ENCODE measurements at places on chromosomes 5 and 9.

DNA sequence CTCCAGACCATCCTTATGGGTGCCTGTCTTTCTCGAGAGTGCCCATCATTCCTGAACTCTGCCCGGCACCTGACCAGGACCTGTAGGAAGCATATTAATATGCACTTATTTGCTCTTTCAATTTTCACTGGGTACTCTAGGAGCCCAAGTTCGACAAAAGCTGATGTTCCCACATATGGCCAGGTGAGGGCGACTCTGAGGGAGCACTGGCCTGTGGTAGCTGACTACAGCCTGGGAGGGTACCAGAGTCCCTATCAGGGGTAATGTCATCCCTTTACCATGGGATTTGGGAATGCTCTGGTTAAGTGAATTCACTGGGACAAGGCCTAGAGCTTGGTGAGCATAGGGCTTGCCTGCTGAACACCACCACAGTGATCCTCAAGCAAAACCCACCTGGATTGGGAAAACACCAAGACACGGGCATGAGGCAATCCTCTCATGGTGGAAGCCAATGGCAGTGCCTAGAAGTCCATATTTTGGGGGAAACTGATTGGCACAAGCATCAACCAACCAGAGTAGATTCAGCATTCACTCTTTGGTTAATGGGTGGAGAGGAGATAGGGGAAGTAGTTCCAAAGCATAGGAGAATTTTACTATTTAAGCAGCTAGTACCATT lies 112.2 kb downstream of the MTX3 start:
- peak; percentile 60 for DNase-seq

- DNase-seq = no peak
Observed at GRCh38 chr9:15531380-15531779, 20.6 kb upstream of the PSIP1 start.

DNA sequence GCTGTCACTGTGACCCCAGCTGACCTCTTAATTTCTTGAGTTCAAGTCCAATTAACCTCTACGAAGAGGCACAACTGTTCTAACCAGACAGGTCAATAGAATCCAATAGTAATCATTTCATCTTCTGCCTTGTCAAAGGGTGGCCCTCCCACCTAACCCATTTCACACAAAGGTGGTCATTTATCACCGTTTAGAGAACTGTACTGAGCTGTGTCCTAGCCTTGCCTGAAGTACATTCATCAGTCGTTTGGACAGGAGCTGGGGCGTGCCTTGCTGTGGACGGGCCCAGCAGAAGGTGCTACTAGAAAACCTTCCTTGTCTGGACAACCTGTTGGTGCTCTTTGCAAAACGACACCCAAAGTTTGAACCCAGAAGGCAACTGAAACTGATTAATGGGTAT lies 605.4 kb downstream of the ISL1 start:
- no peak for DNase-seq

DNA sequence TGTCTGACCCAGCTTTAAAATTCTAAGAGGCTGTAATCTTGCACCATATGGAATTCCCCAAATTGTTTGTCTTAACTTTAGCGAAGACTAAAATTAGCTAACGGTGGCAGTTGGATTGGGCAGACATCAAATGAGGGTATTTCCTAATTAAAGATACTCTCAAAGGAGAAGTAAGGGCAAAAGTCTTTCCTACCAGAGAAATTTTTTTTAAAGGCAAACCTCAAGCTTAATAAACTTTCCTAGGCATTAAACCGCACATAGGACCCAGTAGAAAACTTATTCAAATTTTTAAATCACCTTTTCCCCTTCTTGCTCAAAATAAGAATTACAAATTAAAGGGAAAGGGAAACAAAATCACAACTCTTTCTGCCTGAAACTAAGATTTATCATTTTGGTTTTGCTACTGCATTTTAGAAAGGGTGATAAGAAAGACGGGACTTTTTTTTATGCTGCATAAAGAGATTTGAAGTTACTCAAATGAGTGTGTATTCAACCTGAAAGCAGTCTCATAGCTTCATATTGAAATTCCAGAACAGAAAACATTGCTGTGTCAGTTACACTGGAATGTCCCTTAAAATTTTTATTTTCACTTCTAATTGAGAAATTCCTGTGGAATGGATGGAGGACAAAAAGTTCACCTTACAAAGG lies 189.1 kb upstream of the PTGER4 start:
- no peak for DNase-seq

GRCh38 chr5:125484742-125485641 lies 738.6 kb upstream of the ZNF608 start:
- DNase-seq = no peak

DNA sequence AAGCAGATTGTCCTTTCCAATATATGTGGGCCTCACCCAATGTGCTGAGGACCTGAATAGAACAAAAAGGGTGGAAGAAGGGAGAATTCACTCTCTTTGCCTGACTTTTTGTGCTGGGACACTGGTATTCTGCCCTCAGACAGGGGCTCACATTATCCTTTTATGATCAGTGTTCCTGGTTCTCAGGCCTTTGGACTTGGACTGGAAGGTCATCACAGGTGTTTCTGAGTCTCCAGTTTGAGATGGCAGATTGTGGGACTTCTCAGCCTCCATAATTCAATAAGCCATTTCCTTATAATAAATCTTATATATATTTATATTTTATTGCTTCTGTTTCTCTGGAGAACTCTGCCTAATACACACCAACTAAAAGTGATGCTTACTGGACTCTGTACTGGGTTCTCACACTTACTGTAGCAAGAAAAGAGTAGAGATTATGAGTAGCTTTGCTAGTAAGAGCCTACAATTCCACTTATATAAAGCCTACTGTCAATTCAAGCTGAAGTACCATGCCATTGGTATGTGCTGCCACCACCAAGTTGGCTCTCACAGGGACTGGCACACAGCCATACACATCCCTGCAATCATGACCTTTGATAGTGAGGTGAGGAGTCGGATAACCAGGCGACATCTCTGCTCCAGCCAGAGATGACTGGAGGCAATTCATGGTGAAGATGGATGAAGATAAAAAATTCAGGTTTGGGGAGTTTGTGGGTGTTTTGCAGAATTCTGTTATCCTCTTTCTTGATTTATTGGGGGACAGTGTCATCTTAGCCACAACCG lies 130.7 kb upstream of the NR3C1 start:
- no peak for DNase-seq

DNA sequence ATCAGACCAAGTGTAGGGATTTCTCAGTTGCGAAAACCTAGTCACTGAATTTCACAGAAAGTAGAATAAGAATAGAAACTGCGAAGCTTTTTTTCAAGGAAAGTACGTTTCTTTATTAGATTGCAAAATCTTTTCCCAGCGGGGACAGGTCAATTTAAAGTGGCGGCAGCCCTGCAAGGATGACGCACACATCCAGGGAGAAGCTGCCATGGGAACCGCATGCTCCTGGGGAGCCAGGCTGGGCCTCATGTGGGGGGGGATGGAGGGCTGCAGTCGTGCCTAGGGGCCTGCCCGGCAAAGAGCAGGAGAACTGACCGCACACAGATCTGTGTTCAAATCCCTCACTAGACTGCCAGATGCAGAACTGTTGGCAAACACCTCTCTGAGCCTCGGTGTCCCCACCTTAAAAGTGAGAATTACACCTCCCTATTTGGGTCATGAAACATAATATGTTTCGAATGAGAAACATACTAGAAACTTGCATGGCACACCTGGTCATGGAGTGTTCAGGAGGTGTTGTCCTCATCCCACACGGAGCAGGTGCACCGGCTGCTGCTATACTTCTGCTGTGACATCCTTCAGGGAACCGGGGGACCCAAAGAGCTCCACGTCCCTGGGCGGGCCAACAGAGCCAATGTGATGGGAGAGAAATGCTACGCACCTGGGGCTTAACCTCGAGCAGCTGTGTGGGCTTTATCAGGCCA lies 127.8 kb upstream of the PHYKPL start:
- DNase-seq = no peak

DNA sequence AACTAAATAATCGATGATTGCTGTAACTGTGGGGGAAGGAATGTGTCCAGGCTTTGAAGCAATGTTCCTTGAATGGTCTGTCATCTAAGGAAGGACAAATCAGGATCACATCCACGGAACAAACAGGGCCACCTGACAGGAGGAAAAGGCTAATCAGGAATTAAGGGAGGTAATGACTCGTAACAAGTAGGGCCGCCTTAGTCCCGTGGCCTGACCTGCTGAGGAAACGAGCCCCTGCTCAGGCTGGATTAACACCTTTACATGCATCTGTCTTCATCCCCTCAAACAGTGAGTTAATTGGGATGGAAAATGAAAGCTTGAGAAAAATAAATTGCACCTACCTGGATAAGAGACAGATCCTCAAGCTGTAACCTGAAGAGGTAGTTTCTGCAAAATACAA lies 227.8 kb downstream of the SEMA5A start:
- no peak for DNase-seq

- no peak for DNase-seq
Observed at GRCh38 chr5:144028058-144028457, 142.4 kb downstream of the YIPF5 start.

- DNase-seq = no peak
Observed at GRCh38 chr5:72441094-72441723, 66.0 kb downstream of the ZNF366 start.

- no peak for DNase-seq
Observed at GRCh38 chr9:24721621-24722020, 175.9 kb upstream of the IZUMO3 start.

DNA sequence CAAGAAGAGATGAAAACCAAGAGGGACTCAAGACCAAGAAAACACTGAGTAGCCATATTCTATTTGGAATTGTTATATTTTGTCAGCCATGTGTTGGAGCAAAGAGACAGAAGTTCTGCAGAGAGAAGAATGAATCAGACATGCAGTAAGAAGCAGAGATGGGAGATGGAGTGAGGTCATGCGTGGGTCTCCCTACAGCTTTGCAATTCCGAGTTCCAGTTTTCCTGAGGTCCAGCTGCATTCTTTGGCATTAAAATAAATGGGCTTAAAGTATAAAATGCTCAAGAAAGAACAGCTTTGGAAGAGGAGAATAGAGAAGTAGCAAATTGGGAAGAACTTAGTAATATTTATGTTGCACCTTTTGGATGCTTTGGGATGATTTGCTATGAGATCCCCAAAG lies 361.6 kb downstream of the NPR3 start:
- DNase-seq = no peak

- no peak for DNase-seq
Observed at GRCh38 chr9:82412586-82413305, 424.2 kb downstream of the SPATA31D1 start.

- DNase-seq = peak; percentile 41
Observed at GRCh38 chr5:36744773-36745589, 131.6 kb upstream of the NIPBL start.

- DNase-seq = no peak
Observed at GRCh38 chr9:112258106-112258505, 75.3 kb downstream of the PTBP3 start.

DNA sequence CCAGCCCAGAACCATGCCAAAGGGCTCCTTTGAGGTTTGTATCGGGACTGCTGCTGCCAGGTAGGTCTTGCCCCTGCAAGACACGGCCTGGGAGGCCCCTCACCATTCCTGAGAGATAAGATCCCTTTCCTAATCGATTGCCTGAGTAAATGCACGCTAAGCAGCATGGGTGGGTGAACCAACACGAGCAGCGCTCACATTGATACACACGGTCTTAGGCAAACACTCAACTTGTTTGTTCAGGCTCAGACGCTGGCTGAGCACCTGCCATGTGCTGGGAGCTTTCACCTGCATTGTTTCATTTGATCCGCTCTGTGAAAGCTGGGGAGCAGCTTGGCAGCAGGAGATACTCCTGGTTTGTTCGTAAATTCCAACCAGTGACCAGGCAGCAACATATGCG lies 76.9 kb upstream of the NEURL1B start:
- no peak for DNase-seq

GRCh38 chr5:14665949-14666348 lies 1.4 kb downstream of the OTULIN start:
- DNase-seq = peak; percentile 63

GRCh38 chr5:160044967-160045366 lies 36.0 kb downstream of the TTC1 start:
- DNase-seq = no peak

DNA sequence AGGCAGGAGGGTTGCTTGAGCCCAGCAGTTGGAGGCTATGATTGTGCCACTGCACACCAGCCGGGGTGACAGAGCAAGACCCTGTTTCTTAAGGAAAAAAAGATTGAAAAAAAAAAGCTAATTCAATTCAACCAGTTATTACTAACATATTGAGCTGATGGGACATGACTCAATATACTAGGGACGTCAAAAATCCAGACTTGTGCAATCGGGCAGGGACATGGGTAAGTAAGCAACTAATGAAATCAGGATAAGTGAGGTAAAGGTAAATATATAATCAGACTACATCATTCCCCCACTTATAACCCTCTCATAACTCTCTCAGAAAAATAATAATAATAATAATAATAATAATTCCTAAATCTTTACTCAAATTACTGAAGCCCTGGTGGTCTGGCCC lies 975 bp upstream of the HAVCR1 start:
- no peak for DNase-seq

- DNase-seq = no peak
Observed at GRCh38 chr9:19643875-19644274, 145.0 kb downstream of the SLC24A2 start.

DNA sequence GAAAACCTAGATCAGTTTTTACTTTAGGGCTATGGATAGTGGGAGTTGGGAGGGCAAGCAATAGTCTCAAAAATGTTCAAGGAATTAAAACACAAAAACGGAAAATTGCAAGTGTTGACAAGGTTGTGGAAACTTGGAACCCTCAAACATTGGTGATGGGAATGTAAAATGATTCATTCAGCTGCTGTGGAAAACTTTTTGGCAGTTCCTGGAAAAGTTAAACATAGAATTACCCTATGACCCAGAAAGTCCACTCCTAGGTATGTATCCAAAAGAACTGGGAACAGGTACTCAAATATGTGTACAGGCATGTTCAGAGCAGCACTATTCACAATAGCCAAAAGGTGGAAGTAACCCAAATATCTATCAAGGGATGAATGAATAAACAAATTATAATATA lies 1.2 kb upstream of the MSANTD3 start:
- no peak for DNase-seq

DNA sequence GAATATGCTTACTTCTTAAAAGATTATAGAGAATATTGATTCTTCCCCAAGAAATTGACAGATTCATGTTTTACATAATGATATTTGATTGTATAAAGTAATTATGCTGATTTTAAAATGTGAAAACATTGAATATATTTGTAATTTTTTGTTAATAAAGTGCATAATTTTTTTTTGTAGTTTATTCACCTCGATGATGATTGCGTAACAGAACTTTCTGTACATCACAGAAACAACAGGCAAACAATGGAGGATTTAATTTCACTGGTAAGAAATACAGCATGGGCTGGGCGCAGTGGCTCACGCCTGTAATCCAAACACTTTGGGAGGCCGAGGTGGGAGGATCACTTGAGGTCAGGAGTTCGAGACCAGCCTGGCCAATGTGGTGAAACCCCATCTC lies 70.1 kb downstream of the MELK start:
- DNase-seq = no peak

- DNase-seq = no peak
Observed at GRCh38 chr9:27851858-27852257, 278.6 kb upstream of the C9orf72 start.

DNA sequence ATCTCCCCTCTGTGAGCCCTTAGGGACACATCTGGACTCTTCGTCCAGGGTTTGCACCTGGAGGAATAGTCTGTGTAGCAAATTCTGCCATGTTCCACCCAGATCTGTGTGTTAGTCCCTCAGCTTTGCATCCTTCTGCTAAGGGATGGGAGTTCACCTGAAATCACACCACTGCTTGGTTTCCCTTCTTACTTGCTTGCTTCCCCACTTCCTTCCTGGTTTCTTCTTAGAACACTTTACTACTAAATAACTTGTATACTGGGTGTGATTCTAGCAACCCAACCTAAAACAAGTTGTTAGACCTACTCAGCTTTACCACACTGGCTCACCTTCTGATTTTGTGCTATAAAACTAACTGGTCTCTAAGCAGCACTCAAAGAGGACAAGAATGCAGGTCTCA lies 202.6 kb upstream of the MAP3K1 start:
- DNase-seq = no peak

Data from stimulated activated CD4-positive, alpha-beta T cell treated with anti-CD3 and anti-CD28 coated beads, Interleukin-2, amount 100 ng/mL, for 24 hours (primary cell).